ENCODE measurements at places on chromosomes 16 and 17.

DNA sequence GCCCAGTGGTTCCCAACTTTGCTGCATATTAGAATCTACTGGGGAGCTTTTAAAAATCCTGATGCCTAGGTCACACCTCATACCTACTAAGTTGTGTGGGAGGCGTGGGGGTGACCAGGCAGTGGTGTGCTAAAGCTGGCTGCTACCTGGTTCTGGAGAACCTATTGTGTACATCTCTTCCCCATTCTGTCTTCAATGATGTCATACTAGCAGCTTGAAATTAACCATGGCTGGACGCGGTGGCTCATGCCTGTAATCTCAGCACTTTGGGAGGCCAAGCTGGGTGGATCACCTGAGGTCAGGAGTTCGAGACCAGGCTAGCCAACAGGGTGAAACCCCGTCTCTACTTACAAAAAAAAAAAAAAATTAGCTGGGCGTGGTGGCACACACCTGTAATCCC is 11.3 kb upstream of the NLK start:
- DNase-seq = no peak

DNA sequence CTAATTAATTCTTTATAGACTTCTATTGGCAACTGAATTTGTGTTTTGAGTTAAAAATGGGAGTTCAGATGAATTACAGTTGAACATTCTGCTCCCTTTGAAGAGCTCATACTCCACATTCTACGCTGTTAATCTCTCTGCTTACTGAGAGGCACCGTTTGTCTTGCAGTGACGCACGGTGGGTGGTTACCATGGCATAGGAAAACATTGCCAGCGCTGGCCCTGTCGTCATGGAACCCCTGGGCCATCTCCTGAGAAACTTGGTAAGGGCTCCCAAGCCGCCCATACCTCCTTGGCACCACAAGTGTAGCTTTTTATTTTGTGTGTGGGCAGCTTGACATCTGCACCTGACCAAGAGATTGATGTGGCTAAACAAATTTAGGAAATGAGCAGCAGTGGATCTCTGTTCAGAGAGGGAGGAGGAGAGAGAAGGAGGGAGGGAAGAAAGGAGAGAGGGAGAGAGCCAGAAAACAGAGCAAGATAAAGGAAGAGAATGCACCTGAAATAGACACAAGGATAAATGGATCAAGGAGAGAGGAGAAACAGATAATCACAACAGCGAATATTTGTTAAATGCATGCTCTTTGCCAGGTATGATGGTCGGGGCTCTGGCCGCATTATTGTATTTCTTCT is 398.5 kb downstream of the HAPSTR1 start:
- DNase-seq = no peak

- no peak for DNase-seq
These were observed 6.1 kb upstream of the STAC2 start for GRCh38 chr17:39231591-39232551.

DNA sequence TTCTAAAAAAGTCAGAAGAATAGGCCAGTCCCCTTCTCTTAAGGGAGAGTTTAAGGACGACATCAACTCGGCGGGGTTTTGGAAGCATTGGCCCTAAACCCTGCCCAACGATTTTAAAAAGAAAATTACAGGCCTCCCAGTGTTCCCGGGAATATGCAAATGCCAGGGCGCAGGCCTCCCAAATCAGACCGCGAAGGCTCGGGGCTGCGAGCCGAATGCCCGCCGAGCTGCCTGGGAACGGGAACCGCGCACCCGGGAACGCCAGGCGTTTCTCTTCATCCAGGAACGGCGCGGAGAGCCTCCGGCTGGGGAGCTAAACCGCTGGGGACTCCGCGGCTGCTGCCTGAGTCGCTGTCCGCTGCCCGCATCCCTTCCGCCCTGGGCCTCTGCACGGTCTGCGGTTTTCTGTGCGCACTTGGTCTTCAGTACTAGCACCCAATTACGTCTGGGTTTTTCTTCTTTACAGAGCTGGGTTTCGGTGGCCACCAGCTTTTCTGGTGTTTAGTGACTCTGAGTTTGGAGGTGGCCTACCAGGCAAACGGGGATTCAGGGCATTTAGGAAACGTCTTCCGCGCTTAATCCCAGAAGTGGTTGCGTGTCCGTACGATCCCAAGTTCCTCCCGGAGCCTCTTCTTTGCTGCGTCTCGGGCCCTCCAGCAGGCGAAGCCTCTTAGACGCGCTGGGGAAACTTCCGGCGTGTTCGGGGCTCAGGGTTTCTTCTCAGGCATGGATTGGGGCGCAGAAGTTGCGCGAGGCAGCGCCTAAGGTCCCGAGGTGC is 5.7 kb downstream of the IRX5 start:
- DNase-seq = no peak

DNA sequence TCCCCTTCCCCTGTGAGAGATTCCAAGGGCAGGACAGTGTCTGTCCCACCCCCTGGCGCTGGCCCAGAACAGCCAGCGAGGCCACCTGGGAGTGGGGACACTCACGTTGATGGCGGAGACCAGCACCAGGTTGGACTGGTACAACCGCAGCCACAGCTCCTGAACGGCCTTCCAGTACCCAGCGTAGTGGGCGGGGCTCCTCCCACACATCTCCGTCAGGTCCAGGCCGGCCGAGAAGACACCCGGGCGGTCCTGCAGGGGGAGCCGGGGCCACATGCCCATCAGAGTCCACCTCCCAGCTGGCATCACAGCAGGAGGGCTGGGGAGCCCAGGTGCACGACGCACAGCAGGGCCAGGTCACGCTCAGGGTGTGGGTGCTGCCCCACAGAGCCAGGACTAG is 7.1 kb downstream of the ECI1 start:
- no peak for DNase-seq

GRCh38 chr16:85276721-85277120 is 164.4 kb upstream of the CIBAR2 start:
- DNase-seq = no peak

DNA sequence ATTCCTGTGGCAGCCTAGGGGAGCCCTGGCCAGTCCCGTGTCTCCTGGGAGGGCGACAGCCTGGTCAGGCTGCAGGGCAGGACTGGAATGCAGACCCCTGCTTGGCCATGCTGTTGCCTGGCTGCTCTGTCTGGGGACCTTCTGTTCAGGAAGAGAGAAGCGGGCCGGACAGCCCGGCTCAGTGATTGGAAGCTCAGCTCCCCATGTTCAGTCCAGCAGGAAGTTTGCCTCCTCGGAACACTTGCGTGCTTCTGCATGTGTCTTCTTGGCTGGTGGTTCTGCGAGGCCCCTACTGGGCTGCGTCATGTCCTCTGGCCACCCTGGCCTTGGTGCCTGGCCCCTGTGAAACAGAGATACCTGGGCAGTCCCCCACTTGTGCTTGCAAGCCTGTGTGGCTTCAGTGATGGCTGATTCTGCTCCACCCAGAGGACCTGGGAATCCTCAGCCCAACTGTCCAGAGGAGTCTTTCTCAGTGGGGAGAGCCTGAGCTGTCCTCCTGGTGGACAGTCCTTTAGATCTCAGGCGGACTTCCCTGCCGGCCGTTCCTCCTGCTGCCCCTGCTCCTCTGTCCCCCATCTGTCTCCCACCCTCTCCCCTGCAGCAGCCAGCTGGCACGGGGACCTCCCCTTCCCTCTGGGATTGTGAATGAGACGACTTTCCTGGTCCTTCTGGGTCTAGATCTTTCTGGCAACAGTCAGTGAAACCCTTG is 279.5 kb downstream of the SEC14L1 start:
- DNase-seq = no peak

DNA sequence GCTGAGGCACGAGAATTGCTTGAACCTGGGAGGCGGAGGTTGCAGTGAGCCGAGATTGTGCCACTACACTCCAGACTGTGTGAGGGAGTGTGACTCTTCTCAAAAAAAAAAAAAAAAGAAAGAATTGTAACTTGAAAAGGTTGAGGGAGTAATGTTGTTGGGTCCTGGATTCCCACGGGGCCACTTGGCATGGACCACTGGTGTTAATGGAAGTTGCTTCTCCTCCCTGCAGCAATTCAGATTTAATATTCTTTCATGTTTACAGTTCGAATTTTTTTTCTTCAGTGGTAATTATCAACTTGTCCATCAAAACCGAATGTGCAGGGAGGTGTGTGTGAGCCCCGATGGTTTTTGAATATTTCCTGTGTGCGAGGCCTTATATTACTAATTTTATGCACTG is 7.2 kb downstream of the EPN2 start:
- no peak for DNase-seq

GRCh38 chr16:1773703-1774447 is 941 bp upstream of the MRPS34 start:
- no peak for DNase-seq

- no peak for DNase-seq
These were observed 320.4 kb downstream of the ZFHX3 start for GRCh38 chr16:72727565-72727964.

DNA sequence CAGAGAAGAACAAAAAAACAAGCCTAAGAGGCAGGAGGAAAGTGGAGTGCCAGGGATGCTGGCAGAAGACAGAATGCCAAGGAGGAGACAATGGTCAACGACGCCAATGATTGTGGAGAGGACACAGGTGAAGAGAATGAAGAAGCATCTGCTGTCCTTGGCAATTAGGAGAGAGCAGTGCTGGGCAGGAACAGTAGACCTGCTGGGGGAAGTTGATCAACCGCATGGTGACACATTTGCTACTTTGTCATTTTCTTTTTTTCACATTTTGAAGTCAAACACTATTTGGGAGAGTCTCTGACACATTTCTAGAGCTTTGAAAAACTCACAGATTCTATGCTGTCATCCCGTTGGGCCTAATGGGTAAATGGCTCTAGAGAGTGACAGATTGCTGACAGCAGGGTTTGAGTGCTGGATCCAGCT is 1.1 kb upstream of the PIK3R6 start:
- no peak for DNase-seq

DNA sequence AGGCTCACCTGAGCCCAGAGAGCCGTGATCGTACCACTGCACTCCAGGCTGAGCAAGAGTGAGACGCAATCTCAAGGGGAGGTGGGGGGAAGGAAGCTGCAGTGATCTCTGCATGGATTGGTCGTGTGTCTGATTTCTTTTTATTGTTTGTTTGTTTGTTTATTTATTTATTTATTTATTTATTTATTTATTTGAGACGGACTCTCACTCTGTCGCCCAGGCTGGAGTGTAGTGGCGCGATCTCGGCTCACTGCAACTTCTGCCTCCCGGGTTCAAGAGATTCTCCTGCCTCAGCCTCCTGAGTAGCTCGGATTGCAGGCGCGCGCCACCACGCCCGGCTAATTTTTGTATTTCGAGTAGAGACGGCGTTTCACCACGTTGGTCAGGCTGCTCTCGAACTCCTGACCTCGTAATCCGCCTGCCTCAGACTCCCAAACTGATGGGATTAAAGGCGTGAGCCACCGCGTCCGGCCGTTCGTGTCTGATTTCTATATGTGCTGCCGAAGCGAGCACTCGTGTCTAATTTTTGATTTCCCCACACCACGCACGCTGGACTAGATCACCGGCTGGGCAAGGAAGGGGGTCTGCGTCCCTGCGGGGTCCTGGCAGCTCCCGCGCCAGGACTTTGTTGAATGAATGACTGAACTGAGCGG is 448 bp upstream of the TNFRSF12A start:
- DNase-seq = no peak

DNA sequence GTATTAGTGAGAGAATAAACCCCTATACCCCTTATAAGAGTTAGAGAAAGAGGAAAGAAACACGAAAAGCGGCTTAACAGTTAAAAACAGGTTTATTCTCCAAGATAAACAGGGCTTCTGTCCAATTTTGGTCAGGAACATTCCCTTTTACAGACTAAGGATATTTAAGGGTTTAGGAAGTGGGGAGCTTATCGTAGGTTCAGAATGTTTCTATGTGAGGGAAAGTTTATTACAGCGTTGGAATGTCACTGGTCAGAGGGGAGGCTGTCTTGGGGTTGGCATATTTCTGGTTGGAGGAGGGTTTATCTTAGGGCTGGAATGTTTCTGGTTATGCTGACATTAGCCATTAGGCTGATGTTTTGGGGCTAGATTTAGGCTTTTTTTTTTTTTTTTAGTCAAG is 34.1 kb upstream of the WWOX start:
- no peak for DNase-seq

GRCh38 chr16:72024862-72025382 is 16.4 kb downstream of the DHODH start:
- DNase-seq = no peak

GRCh38 chr16:87757841-87758426 is 7.9 kb downstream of the KLHDC4 start:
- DNase-seq = no peak

- DNase-seq = no peak
These were observed 21.6 kb downstream of the SLC13A5 start for GRCh38 chr17:6691546-6691945.

GRCh38 chr16:26717826-26718225 is 348.9 kb upstream of the C16orf82 start:
- no peak for DNase-seq

- DNase-seq = peak; percentile 43
These were observed 9.0 kb upstream of the CDH5 start for GRCh38 chr16:66357523-66357928.

DNA sequence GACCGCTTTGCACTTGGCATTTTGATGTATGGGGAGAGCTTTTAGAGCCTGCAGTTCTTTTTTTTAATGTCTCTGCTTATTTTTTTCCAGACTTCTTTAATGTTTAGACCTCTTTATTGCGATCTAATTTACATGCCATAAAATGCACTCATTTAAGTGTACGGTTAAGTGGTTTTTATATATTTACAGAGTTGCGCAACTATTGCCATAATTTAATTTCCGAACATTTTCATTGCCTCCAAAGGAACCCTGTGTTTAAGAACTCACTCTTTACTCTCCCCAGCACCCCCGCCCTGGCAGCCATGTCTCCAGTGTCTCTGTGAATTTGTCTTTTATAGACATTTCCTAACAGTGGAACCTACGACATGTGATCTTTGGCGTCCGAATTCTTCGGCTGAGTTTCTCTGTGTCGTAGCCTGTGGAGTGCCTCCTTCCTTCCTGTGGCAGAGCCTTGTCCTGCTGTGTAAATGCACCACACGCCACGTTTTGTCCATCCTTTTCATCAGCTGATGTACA is 24.0 kb downstream of the ZNF750 start:
- no peak for DNase-seq

GRCh38 chr17:7016886-7017826 is 4.7 kb downstream of the RNASEK start:
- no peak for DNase-seq

DNA sequence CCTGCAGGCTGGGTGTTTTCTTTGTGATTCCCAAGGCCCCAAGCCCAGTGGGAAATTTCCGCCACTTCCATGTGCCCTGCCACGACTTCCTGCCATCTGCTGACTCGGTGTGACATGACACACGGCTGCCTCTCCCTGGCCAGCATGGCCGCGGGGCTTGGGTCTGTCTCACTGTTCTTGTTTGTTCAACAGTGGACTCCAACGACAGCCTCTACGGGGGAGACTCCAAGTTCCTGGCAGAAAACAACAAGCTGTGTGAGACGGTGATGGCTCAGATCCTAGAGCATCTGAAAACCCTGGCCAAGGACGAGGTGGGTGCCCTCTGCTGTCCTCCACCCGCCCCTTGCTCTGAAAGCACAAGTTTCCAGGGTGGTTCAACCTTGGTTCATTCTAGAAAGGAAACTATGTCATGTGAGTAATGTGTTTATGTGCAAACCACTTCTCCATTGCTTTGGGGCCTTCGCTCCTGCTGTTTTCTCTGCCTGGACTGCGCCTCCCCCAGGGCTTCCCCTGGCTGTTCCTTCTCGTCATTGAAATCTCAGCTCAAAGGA is 26.8 kb downstream of the KNOP1 start:
- no peak for DNase-seq

- no peak for DNase-seq
These were observed 58.6 kb upstream of the ZFHX3 start for GRCh38 chr16:73106329-73107034.
